EH (cell line): ENCODE measurements at places on chromosomes 5 and 9.
A peak's percentile ranks its signal among the peaks of the same experiment; 100 is the strongest.

DNA sequence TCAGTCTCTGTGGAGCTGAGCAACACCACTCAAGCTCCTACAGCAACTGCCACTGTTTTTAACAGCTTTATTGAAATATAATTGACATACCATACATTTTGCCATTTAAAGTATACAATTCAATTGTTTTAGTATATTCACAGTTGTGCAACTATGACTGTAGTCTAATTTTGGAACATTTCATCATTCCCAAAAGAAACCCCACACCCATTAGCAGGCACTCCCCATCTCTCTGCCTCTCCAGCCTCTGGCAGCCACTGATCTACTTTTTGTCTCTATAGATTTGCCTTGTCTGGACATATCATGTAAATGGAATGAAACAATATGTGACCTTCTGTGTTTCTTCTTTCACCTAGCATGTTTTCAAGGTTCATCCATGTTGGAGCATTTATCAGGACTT is 43.5 kb downstream of the RUSC2 start:
- peak; percentile 63 for DNase-seq

- no peak for DNase-seq
Observed at GRCh38 chr9:87147839-87148238, 200.5 kb upstream of the GAS1 start.

DNA sequence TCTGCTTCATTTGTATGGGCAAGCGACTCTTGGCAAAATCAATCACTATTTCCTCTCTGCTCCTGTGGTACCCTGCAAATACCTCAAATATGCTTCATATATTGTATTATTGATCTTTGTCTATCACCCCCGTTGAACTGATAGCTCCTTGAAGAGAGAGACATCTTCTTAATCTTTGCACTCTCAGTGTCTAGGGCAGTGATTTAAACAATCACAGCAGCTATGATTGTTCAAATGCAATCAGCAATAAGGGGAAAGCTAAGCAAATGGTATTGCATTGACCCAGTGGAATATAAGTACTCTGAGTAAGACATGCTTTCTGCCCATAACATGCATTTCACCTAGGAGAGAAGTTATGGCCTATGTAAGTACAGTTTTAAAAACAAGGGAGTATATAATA is 90.2 kb downstream of the SUSD1 start:
- DNase-seq, result no peak

DNA sequence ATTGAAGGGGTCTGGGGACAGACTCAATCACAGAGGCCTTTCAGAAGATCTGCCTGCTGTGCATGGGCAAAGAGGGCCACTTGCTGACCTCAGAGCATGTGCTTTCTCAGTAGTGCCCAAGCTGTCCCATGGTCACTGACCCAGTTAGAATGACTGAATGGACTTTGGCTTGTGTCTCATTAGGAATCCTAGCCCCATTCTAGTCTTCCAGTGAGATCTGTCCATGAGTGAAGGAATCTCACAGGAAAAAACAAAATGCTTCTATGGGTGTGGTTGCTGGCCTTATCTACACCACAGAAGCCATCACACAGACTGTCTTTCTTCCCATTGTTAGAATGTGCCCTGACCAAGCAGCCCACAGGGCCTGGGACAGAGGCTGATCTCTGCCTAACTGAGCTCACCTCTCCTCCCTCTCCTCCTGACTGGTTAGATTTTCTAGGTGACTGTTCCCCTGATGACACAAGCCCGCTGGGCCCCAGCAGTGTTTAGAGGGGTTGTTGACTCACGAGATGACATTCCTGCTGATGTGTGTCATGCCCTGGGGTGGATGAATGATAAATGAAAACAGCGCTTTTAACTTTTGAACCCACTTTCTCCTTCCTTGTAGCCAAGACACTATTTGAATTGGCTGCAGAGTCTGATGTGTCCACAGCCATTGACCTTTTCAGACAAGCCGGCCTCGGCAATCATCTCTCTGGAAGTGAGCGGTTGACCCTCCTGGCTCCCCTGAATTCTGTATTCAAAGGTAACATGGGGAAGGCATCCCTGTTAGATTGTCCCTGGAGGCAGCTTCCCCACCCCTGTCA is 24.8 kb downstream of the TGFBI start:
- DNase-seq, result peak; percentile 98

DNA sequence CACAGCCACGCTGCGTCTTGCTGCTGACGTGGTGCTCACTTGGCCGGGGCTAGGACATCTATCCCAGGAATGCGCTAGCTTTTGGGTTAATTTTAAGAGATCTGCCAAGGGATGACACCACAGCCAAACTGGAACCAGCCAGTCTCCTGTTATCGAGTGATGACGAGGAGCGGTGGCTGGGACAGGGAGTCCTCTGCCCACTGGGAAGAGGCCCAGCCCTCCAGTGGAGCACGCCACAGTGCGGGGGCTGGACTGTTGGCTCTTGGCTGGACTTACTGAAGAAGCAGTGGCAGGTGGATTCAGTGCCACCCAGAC is 55.1 kb upstream of the PHYKPL start:
- DNase-seq, result no peak

GRCh38 chr9:758146-758545 is 83.4 kb upstream of the DMRT1 start:
- no peak for DNase-seq

DNA sequence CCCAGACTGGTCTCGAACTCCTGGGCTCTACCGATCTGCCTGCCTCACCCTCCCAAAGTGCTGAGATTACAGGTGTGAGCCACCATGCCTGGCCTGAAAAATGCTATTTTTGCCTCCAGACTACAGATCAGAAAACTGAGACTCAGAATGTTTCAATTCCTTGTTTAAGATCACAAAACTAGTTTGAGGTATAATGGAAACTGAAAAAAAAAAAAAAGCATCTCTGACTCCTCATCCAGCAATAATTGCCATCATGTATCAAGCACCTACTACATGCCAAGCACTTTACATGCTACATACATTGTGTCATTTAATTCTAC is 35.6 kb downstream of the PLAC8L1 start:
- no peak for DNase-seq

GRCh38 chr9:121156263-121156731 is 45.4 kb downstream of the RAB14 start:
- DNase-seq, result peak; percentile 89

DNA sequence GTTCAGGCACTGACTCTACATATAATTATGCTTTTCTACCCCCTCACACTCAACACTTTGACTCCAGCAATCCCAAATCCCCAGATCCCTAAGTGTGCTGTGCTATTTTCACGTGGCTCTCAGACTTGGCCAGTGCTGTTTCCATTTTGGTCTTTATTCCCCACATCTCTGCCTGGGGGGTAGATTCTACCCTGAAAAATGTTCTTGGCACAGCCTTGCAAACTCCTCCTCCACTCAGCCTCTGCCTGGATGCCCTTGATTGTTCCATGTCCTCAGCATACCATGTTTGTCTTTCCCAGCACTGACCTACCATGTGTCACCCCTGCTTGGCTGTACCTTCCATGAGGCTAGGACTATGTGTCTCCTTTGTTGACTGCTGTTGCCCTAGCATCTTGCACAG is 43.0 kb downstream of the FXN start:
- DNase-seq, result peak; percentile 65

- DNase-seq, result peak; percentile 75
Observed at GRCh38 chr5:159135896-159136531, 36.3 kb upstream of the EBF1 start.

GRCh38 chr9:95130484-95130883 is 187.0 kb downstream of the FANCC start:
- DNase-seq, result no peak

GRCh38 chr9:130843049-130843908 is 8.2 kb downstream of the ABL1 start:
- no peak for DNase-seq

- DNase-seq, result peak; percentile 23
Observed at GRCh38 chr9:16154521-16155078, 601.8 kb downstream of the CCDC171 start.

DNA sequence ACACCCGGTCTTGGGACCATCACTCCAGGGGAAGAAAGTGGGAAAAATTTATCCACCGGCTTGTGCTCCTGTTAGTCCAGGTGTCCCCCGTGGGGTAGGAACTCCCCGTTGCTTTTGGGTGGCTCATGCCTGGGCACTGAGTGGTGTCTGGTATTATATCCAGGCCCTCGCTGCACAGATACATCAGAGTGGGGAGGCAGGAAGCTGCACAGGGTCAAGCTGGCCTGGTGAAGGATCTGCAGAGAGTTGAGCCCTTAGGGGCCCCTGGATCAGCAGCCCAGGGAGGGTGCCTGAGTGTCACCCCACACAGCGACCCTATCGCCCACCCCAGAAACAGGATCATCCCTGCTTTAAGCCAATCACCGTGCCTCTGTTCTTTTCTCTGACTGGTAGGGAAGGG is 24.4 kb upstream of the COL5A1 start:
- no peak for DNase-seq

DNA sequence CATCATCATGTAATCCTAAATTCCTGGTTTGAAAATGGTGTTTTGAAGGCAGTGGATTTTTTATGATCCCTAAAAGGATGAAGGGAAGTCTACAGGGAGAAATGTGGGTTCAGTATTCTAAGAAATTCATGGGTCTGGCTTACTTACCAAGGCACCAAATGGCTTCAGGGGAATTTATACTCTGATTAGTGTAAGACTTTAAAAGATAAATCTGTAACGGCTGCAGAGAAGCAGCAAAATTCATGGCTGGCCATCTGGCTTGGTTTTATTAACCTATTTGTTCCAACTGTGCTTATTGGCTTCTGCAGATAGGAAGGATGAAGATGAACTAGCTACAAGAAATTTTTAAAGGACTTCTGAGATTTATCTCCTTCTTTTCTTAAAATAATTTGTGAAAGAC is 222.8 kb downstream of the TENT4A start:
- no peak for DNase-seq

GRCh38 chr5:61805101-61805500 is 473.0 kb downstream of the ZSWIM6 start:
- DNase-seq, result peak; percentile 80

DNA sequence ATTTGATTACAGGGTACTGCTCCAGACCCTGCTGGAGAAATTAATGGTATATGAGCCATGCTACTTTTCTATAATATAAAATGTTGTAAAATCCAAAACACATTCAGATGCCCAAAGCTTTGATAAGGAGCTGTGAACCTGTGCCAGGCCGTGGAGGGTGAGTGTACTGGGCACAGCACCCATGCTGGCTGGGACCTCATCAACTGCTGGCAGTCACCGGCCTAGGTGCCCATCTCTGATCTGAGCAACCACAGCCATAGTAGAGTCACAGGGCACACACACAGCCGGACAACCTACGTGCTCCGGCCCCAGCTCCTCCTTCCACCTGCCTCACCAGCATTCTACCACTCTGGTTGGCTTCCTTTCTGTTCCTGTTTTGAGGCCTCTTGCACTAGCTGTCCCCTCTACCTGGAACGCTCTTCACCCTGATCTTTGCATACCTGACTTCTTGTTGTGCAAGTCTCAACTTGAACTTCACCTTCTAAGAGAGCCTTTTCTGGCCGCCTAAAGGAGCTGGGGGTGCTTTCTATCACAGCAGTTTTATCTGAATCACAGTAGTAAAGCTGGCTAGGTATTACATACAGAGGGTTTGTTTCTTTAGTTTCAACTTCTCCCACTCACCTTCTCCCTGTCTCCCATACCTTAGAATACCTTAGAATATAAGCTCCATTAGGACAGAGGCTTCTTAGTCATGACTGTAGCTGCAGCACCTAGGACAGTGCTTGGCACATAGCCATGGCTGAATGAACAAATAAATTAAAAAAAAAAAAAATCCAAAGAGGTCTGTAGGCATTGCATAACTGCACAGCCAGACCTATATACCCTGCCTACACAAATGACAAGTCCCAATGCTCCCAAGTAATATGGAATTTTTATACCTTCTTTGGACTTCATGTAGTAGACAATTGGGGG is 51.7 kb downstream of the MED27 start:
- peak; percentile 28 for DNase-seq

- peak; percentile 11 for DNase-seq
Observed at GRCh38 chr5:6634788-6635430, 1.7 kb downstream of the SRD5A1 start.

DNA sequence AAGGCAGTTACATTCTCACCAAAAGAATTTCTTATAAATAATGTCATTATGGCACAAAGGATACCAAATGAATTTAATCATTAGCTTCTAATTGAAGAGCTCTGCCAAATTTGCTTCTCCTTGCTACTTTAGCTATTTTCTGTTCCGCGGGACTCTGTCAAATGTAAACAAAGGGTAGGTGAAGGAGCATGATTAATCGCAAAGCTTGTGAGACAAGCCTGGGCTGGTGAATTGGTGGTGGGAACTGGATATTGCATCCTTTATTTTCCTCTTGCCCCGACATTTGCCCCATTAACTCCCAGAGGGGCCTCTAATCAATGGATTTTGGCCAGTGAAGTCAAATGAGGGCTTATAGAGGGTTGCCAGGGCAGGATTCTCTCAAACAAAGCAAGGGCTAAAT is 234.2 kb upstream of the RFX3 start:
- DNase-seq, result peak; percentile 41
